NCI-H2029 (cell line): ENCODE measurements at places on chromosomes 3 and 15.
A peak's percentile ranks its signal among the peaks of the same experiment; 100 is the strongest.

GRCh38 chr15:31102374-31103342 lies 1.1 kb upstream of the TRPM1 start:
- DNase-seq: no peak

- DNase-seq: no peak
Measured at GRCh38 chr3:195692354-195692685, 28.5 kb upstream of the MUC20 start.

GRCh38 chr15:61036136-61036535 lies 193.0 kb downstream of the RORA start:
- no peak for DNase-seq

DNA sequence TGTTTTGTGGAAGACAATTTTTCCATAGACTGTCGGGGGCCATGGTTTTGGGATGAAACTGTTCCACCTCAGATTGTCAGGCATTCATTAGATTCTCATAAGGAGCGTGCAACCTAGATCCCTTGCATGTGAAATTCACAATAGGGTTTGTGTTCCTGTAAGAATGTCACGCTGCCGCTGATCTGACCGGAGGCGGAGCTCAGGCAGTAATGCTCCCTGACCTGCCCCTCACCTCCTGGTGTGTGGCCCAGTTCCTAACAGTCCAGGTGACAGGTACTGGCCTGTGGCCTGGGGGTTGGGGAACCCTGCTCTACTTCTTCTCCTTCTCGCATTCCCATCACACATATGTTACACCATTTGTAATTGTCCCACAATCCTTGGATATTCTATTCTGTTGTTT lies 11.0 kb downstream of the CHRNA7 start:
- DNase-seq: no peak

DNA sequence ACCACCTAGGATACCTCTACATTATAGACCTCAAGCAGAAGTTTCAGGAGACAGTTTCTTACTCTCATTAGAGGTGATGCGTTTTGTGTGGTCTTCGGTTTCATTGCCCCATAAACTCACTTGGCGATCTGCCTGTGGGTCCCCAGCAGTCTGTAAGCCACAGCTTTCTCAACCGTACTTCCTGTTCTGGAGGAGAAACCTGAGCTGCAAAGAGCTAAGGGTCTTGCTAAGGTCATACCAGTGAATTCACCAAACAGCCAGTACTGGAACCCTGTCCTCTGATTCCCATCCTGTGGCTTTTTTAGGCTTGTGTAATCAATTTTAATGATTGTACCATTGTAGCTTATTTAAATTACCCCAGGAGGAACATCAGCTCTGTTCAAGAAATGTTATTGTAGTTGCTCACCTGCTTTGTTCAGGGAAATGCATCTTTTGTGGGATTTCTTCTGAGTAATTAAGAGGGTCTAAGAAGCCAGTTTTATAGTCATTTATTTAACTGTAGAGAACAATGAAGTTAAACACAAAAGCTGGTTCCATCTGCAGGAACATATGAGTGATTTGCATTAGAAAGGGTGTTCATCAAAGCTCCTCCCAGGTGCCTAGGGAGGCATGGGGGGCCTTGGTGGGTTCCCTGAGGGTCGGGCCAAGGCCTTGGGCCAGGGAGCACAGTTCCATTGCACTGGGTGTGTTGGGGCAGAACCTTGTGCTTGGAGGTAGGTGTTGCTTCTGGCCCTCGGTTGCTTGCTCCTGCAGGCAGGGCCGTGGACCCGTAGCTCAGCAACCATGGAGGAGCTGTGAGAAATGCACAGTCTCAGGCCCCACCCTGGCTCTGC lies 69.6 kb downstream of the APBA2 start:
- DNase-seq: peak; percentile 26

DNA sequence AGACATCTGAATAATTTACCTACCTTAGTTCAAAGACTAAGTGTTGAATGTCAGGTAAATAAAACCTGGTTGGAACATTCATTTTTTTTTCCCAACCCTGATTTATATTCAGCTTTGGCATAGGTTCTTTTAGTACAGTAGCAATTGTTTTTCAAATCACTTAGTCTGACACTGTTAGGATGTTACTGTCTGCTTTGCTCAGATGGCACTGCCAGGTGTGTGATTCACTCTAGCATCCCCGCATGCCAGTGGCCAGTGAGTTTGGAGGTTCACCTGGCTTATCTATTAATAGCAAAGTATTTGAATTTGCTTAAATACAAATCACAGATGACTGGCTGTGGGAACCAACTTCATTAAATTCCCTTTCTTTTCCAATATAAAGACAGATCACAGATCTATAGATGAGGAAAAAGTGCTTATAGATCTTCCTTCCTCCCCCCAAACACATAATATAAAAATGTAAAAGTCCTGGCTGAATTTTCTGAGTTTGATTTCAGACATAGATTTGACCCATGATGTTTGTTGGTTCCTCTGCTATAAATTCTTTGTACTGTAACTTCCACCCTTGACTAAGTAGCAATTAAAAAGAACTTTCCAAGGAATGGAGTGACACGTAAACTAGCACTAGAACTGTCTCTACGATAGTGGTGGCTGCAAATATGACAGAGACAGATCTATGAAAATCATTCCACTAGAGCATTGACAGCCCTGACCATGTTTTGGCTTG lies 3.9 kb downstream of the THBS1 start:
- DNase-seq: no peak

DNA sequence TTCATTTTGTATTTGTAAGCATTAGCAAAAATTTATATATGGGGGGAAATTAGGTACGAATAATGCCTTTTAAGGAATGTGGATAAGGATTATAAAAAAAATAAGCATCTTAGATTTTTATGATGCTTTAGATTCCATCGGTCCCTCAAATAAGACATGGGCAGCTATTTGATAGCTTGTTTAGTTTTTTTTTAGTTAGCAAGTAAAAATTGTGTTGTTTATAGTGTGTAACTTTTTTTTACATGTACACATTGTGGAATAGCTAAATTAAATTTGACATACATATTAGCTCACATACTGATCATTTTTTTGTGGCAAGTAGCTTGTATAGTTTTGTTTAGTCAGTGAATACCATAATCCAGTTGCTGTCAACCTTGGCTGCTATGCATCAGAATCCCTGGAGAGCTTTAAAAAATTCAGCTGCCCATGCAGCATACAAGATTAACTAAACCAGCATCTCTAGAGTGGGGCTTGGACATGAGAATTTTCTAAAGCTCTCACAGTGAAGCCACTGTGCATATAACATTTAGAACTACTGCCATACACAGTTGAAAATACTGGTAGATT lies 53.9 kb downstream of the TMOD3 start:
- DNase-seq: no peak

- no peak for DNase-seq
Measured at GRCh38 chr3:72830452-72831223, 17.6 kb downstream of the SHQ1 start.

GRCh38 chr3:47348411-47349154 lies 32.2 kb upstream of the PTPN23 start:
- DNase-seq: no peak

- DNase-seq: no peak
Measured at GRCh38 chr3:129001101-129001805, at the start of gene EFCC1. Gene EFCC1 (plus strand): TSS chr3:129001304. CDS start chr3:129001629, 325 bp downstream.

GRCh38 chr15:55775316-55775715 lies 32.4 kb upstream of the PRTG start:
- no peak for DNase-seq

DNA sequence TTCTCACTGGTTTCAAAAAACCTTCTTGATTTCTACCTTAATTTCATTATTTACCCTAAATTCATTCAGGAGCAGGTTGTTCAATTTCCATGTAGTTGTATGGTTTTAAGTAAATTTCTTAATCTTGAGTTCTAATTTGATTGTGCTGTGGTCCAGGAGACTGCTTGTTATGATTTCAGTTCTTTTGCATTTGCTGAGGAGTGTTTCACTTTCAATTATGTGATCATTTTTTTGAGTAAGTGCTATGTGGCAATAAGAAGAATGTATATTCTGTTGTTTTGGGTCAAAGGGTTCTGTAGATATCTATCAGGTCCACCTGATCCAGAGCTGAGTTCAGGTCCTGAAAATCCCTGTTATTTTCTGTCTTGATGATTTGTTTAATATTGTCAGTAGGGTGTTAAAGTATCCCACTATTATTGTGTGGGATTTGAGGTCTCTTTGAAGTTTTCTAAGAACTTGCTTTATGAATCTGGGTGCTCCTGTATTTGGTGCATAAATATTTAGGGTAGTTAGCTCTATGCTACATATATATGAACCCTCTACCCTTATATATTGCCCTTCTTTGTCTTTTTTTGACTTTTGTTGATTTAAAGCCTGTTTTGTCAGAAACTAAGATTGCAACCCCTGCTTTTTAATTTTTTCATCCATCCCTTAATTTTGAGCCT lies 158.4 kb upstream of the TPRG1 start:
- no peak for DNase-seq

DNA sequence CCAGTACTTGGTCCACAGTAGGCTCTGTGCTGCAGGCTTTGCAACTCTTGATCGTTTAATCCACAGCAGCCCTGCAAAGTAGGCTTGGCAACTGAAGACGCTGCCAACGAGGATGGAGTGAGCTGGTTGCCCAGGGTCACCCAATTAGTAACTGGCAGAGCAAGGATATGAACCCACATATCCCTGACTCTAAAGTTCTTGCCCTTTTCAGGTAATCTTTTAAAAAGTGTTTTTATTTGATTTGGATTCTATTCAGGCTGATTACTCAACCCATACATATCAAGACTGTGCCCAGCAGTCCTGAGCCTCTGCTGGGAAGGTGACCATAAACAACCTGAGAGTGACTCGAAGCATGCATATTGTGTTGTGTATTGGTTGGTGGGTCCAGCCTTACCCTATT lies 50.3 kb downstream of the PSMD6 start:
- DNase-seq: no peak

GRCh38 chr3:149959443-149959842 lies 11.3 kb downstream of the PFN2 start:
- DNase-seq: no peak

GRCh38 chr3:122938783-122939425 lies 88.7 kb downstream of the SEMA5B start:
- no peak for DNase-seq

DNA sequence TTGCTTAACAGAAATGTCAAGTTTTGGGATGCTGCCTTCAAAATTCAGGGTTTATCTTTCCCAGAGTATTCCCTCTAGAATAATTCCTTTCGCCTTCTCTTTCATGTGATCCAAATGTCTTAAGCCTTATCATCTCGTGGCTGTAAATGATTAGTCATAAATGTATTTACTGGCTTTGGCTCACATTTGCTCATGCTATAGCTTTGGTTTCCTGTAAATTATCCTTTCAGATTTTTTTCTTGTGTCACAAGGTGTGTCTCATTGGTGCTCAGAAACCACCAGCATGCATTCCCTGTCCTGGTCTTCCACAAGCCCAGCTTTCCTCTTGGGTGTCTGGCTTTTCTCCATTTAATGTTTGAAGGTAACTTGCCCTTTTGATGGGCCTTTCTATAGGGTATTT lies 692.7 kb upstream of the ALCAM start:
- no peak for DNase-seq

DNA sequence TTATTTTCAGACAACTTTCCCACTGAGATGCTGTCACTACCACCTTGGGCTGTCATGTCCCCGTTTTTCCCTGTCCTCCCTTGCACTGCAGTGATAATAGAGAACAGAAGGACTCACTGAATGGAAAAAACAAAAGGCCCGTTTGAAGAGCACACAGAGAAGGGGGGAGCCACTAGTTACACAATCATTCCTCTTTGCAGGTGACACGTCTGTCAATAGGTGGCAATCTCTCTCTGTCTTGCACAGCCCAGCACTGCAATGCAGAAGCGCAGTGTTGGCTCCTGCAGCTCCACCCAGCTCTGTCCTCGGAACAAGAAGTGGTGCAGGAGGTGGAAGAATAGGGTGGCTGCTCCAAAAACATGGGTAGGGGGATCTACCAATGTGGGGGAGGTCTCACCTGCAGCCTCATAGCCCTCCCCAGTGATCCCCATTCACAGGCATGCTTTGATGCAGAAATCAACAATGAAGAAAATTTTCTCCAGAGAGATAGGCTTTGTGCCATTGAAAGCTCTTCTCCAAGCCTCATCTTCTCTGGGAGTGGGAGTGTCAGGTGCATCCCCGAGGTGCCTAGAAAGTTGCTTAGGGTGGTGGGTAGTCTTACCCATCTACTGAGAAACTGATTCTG lies 31.8 kb downstream of the FSTL1 start:
- peak; percentile 77 for DNase-seq

DNA sequence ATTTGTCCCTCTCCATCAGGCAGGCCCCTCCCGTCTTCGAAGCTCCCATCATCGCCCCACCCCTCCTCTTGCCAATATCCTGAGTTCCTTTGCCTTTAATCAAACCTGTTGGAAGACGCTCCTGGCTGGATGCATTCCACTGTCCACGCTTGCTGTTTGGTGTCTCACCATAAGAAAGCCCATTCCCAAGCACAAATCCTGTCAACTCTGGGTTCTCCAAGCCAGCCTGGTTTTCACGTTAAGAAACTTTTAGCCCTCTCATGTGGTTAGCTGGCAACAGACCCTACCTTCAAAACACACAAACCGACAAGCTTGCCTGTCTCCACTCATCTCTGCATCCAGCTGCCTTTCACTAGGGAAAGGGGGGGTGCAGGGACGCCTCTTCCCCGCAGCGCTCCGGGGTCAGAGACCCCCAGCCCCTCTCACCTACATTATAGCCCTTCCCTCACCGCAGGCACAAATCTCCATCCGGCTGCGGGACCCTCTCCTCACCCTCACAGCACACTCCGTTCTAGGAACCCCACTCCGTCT lies 1.1 kb downstream of the GORASP1 start:
- DNase-seq: no peak

GRCh38 chr3:45170096-45170495 lies 23.9 kb upstream of the CDCP1 start:
- DNase-seq: no peak

DNA sequence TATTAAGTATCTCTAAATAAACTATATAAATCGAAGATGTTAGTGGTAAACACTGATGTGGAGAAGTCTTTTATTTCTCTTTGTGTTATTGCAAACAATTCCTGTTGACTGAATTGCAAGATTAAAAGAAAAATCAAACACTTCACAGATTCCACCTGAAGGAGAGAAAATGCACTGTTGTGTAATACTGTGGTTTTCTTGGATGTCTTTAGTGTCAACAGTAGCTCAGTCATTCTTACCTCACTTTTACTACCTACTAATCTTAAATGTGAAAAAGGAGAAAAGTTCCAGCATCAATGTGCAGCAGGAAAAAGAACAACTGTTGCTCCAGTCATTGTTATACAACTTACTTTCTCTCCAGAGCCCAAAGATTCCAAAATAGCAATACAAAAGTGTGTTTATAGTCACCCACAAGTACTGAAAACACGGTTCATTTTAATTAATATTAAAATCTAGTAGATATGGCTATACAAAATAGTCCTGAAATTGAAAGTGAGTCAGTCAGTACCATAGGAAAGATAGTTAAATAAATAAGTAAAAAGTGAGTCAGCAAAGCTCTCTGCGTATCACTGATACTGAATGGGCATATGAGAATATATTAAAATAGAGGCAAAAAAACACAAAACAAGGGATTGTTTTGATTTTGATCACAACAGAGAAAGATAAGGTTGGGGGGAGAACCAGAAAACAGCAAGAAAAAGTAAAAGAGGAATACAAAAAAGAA lies 90.5 kb upstream of the CSPG5 start:
- DNase-seq: no peak
